ENCODE measurements at places on chromosomes 7 and 10.
A peak's percentile ranks its signal among the peaks of the same experiment; 100 is the strongest.

DNA sequence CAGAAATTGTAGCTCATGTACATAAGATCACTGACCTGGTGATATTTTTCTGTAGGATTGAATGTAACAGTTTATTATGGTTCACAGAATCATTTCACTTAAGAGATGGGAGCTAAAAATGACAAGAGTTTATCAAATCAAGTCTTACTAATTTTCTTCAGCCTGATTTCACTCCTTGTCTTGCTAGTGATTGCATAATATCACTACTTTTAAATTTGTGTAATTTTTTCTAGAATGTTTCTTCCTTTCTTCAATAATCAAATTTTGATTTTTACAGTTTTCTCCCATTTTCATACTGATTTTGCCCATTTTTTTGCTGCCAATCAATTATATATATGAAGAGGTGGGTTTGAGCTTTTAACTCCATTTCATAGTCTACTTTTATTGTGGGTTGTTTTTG is 68.8 kb upstream of the TMEM140 start:
- no peak for DNase-seq

DNA sequence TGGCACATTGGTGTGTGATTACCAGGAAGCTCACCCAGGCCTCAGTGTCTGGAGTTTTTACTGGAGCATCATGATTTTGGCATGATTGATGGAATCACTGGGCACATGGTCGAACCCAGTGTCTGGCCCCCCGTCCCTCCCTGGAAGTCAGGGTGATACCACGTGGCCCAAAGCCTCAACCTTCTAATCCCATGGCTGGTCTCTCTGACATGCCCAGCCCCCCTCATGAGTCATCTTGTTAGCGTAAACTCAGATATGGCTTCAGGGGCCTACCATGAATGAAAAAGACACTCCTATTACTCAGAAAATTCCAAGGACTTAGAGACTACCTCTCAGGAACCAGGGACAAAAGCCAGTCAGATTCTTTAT is 109.3 kb downstream of the GRK5 start:
- no peak for DNase-seq

- no peak for DNase-seq
These were observed 48.2 kb upstream of the ANKRD1 start for GRCh38 chr10:90969121-90969534.

DNA sequence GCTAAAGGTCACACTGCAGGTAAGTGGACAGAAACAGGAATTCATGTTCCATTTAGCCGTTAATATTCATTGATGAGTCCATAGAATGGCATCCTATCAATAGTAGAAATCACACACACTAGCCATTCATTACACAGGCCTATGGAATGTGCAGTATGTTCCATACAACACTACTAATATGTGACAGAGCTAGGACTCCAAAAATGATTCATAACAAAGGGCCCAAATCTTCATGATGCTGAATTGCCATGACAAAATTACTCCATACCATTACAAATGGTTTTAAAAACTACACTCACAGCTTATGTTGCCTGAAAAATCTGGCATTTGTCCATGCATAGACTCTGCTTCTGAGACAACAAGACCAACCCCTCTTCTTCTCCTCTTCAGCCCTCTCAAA is 549.1 kb downstream of the XPNPEP1 start:
- DNase-seq: no peak

DNA sequence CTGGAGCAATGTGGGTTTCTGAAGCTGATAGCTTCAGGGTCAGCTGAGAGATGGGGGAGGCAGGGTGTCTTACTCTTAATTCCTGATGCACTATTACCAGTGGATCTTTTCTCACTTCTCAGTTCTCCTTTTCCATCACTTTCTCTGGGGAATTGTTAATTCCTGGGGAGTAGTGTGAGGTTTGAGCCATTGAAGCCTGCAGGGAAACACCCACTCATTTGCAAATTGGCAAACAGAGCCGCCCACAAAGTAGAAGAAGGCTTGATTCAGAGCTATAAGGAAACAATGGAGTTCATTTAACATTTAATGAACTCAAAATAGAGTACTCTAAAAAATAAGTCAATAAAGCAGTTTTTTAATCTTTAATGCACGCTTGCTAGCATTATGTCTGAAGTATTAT is 4.3 kb upstream of the TECTB start:
- peak; percentile 17 for DNase-seq

GRCh38 chr10:119595676-119596515 is 868 bp downstream of the TIAL1 start:
- DNase-seq: no peak

GRCh38 chr10:100826983-100827818 is 81.8 kb downstream of the PAX2 start:
- peak; percentile 13 for DNase-seq

GRCh38 chr7:70432567-70433001 is 699.4 kb upstream of the GALNT17 start:
- peak; percentile 93 for DNase-seq

DNA sequence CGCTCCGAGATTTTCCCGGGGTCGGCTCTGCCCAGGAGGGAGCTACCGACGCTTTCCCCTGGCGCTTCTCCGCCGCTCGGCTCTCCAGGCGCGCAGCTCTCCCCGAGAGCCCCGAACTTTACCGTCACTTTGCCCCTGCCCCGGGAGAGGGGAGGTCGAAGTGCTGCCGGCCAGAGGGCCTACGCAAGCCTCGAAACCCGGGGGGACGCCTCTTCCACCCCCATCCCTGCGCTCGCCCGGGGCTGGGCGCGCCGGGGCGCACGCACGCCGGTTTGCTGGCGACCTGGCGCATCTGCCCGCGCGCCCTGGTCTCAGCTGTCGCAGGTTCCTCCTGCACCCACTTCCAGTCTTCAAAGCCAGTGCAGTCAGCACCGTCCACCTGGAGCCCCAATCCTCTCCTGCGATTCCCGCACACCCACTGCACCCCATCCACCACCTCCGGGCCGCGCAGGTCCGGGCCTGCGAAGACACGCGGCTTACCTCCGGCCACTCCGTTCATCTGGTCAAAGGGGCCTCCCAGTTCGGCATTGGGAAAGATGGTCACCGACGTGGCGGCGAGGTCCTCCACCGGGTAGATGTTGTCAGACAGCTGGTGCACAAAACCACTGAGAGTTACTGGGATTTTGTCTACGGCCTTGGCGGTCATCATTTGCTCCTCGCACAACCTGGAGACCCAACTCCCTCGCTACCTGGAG is 638 bp downstream of the EGR2 start:
- DNase-seq: no peak

- no peak for DNase-seq
These were observed 3.4 kb upstream of the WDR86 start for GRCh38 chr7:151413241-151413640.

GRCh38 chr10:73174148-73174925 is 6.4 kb downstream of the FAM149B1 start:
- DNase-seq: no peak

DNA sequence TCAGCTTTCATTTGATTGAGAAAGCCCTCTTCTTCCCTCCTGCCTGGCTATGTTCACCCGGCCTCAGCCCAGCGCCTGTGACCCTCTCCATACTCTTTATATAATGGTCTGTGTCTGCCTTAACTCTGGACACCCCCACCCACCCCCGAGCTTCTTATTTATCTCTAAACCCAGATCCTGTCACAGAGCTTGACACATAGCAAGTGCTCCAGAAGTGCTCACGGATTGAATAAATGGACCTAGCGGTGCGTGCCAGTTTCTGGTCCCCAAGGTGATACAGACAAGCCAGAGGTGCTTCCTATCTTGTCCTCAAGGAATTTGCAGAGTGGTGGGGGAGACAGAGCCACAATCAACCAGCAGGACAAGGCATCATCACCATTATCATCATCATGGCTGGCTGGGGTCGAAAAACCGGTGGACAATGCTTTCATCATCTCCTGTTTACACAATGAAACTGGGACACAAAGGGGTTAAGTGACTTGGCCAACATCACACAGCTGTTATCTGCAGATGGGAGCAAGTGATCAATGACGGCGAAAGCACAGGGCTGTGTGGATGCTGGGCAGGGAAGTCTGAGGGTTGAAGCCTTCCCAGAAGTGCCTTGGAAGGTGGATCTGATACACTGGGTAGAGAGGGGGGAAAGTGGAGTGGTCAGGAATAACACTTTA is 2.2 kb upstream of the LOXL4 start:
- no peak for DNase-seq

DNA sequence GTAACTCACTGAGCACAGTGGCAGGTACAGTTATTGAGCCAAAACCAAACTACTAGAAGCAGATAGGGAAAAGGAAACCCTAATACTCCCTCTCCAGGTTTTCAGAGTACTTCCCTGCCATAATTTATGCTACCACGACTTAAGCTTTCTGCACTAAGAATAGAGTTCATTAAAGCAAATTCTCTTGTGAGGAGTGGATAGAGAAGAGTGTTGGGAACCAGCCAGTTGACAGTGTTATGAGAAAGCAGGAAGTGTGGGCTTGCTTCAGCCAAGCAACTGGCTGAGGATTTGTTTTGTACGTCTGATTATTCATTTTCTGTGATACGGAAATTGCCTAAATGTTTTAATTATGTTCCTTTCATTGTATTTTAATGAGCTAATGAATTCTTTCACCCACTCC is 280.5 kb downstream of the KIF20B start:
- DNase-seq: no peak

DNA sequence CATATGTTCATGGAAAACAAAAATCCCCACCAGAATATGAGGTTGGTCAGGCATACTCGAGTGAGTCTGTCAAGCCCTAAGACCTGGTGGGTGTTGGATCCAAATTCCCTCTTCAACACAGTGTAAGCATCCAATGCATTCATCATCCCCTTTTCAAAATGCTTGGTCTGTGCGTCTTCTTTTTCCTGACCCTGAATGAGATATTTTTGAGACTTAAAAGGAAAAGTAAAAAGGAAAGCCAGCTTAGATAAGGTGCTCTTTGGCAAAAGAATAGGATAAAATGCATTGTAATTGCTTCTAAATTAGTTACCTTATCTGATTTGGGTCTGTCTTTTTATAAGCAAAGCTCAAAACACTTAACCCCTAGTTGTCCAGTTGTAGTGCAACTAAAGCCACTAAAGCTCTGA is 331.5 kb downstream of the PTEN start:
- no peak for DNase-seq

Measured in NCI-H526 treated with DMSO at 0.1 percent for 48 hours (cell line).